ENCODE measurements at places on chromosomes 2 and 18. TPM values are rescaled to one million over a fixed set of nuclear protein-coding genes. Genes with fewer than 3 reads are reported as not detected.

Gene GPR35
- total RNA-seq = 1.0 TPM

Gene NDC80
- 64.1 TPM for total RNA-seq

Gene PIEZO2
- total RNA-seq = 3.3 TPM

Gene LAMA3
- 4.2 TPM for total RNA-seq

Gene THUMPD2
- total RNA-seq = 14.0 TPM

Gene UGT1A3
- total RNA-seq = not detected

Gene CPLX4
- total RNA-seq = not detected

Gene TMEM178A
- total RNA-seq = 0.06 TPM

Gene C2orf72
- 0.13 TPM for total RNA-seq

Gene COL4A3
- total RNA-seq = not detected

Gene MGAT4A
- total RNA-seq = 0.17 TPM

Gene HRH4
- total RNA-seq = not detected

Gene PRPF40A
- 133 TPM for total RNA-seq

Gene KRTCAP3
- not detected for total RNA-seq
